ENCODE measurements at places on chromosomes 7 and 10. TPM values are rescaled to one million over a fixed set of nuclear protein-coding genes. Genes with fewer than 3 reads are reported as not detected.

The VSTM4 gene
- under 0.01 TPM for total RNA-seq

The COMMD3 gene
- total RNA-seq = 35.5 TPM

The TRIM74 gene
- not detected for total RNA-seq

The TMEM139 gene
- not detected for total RNA-seq

The SAP25 gene
- total RNA-seq = not detected

The SLC26A3 gene
- total RNA-seq = not detected

The GARIN1A gene
- 1.2 TPM for total RNA-seq

The PTPN12 gene
- total RNA-seq = 102 TPM

The DNAJC30 gene
- total RNA-seq = 3.0 TPM

The STAMBPL1 gene
- total RNA-seq = 1.2 TPM

The ASIC3 gene
- 0.33 TPM for total RNA-seq
